IPS-NIHi11 (cell line): ENCODE measurements at places on chromosomes 16 and 17.

DNA sequence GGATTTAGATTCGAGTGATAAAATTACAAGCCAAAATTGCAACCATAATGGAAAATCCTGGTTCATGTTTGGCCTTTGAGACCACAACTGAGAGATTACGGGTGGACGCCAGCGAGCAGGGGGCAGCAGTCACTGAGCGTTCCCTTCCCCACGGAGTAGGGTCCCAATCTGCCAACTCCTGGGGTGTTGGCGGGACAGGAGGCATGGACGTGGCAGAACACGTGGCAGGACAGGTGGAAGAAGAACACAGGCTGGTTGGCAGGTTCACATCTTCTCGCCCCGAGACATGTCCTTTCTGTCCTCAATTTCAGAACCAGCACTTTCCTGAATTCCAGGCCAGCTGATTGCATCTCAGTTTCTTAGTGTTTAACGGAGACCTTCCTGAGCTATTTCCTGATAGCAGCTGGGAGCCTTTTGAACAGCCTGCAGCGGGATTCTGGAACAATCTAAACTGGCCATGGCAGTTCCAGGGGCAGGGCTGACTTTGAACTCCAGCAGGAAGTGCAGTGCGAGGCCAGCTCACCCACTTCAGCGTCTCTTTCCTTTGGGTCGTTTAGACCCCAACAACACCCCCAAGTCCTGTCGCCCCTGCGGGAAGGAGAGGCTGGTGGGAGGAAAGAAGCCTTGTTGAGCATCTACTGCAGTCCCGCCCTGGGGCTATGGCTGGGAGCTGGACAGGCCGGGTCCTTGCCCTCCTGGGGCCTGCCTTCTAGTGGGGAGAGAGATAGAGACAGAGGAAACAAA, 159.1 kb upstream of the FOXF1 start:
- DNase-seq, result no peak

- DNase-seq, result no peak
Observed at GRCh38 chr16:27495191-27495590, 54.5 kb downstream of the GTF3C1 start.

GRCh38 chr16:85573696-85574641, 39.2 kb upstream of the GSE1 start:
- DNase-seq, result no peak

DNA sequence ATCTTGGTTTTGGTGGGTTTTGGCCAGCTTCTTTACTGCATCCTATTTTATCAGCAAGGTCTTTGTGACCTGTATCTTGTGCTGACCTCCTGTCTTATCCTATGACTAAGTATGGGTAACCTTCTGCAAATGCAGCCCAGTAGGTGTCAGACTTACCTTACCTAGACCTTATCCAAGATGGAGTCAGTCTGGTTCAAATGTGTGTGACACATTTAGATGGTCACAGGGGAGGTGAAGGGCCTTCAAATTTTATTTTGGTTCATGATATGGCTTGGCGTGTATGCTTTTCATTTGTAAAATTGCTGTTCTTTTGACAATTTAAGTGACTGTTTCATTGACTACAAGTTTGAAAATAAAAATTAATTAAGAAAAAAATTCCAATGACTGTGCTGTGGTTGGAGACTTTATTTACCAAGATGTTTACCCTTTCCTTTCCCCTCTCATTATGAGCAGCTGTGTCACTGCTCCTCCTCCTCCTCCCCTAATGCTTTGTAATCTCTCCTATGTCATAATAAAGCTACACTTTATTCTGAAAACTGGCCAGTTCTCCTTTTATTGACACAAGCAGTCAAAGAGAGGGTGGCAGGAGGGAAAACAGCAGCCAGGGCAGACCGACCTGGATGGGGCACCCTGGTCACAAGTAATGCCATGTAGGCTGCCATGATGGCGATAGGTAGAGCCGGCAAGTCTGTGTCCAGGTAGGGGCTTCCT, 49.4 kb downstream of the TNFRSF13B start:
- peak; percentile 5 for DNase-seq

- no peak for DNase-seq
Observed at GRCh38 chr16:3554351-3554928, 22.8 kb downstream of the NLRC3 start.

DNA sequence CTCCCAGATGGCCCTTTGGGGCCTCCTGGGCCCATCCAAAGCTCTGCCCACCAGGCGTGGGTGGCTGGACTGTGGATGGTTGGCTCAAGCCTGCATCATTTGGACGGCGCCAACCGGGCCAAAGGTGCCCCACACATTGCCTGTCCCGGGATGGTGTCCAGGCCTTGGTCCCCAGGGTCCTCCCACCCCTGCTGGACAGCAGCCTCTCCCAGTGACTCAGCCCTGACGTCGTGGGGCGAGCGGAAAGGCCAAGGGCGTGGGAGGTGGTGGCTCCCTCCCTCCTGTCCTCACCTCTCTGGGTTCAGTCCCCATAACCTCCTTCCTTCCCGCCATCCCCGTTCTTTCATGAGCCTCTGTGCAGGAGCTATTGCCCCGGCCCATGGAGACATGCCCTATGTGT, 42.1 kb upstream of the DLX4 start:
- no peak for DNase-seq

DNA sequence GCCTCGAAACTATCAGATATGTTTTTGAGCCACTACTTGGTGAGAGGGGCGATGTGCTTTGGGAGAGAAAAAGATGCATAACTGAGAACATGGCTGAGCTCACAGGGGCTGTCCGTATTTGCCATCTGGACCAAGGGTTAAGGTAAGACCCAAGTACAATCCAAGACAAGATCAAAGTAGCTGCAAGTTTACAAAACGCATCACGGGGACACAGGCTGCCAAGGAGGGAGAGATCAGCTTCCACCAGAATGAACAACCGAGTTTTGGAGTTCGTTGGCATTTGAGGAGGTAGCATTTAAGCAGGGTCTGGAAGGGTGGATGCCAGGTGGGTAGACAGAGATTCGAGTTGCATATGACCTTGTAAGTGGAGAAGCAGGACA, 2.2 kb downstream of the PITPNC1 start:
- no peak for DNase-seq

DNA sequence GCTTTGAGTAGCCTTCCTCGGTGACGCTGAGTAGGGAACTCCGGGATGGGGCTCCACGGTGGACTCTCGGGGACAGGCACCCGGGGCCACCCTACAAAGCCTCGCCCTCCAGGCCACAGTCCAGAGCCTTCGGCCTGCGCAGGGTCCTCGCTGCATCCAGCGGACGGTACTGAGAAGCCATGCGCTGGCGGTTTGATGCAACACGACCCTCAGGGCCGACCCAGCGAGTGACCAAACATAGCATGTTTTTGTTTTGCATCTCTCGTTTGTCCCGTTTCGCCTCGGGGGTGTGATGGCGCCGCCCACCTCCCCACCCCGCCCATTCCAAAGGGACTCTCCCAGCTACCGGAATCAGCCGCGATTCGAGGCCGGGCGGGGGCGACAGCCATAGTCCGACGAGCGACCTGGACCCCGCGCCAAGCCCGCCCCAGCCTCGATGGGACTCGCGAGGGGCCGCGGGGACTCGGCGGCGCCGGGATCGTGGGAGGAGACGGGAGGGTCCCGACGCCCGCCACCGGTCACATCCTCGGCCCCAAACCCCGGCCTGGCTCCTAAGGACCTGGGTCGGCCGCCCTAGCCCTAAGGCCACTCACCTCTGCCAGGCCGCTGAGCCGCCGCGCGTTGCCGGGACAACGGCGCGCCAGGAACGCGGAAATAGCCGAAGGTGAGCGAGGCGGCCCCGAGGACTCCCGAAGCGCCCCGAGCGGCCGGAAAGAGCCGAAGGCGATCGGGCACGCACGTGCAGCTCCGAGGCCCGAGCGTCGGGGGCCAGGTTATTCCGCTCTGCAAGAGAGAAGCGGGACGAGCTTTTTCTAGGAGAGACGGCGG, 1.6 kb downstream of the IFT140 start:
- peak; percentile 94 for DNase-seq

DNA sequence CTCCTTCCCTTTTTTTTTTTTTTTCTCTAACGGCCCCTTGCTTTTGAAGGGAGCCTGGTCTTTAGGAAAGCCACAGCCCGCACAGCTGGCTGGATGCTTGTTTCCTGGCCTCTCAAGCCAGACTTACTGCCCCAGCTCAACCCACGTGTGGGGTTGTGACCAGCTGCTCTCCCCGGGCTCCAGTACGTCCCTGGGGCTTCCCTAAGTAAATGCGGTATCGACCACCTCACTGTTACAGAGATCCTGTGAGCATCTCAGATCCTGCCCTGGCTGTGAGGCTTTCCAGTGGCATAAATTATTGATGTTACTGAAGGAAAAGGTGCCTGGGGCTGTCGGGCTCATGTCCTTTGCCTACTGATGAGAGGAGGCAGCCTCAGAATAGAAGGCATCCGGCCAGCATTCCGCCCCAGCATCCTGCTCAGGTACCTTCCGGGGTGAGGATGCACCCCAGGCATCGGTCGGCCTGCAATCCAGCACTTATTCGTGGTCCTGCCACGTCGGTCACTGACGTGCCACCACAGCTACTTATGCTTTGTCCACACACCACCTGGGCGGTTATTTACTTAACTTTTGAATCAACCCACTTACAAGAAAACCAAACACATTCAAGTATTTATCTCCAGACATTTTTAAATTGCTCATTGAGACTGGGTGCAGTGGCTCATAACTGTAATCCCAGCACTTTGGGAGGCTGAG, 9.6 kb downstream of the GPRC5B start:
- DNase-seq, result no peak

DNA sequence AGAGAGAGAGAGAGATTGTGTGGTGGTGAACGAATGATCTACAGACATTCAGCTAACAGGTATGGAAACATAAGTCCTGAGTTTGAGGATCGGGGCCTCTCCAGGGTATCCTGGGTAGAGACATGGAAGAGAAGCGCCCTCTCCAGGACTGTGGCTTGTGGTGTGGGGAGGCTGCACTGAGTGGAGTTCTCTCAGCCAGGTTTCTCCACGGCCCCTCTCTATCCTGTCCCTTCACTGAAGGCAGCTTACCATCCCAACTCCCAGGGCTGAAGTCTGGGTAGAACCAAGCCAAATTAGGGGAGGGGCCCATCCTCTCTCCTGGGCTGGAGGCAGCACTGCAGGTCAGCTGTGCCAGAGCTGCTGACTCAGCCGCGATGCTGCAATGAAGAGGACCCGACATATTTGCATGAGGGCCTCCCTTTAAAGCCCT, 6.2 kb downstream of the C1QL1 start:
- DNase-seq, result no peak

DNA sequence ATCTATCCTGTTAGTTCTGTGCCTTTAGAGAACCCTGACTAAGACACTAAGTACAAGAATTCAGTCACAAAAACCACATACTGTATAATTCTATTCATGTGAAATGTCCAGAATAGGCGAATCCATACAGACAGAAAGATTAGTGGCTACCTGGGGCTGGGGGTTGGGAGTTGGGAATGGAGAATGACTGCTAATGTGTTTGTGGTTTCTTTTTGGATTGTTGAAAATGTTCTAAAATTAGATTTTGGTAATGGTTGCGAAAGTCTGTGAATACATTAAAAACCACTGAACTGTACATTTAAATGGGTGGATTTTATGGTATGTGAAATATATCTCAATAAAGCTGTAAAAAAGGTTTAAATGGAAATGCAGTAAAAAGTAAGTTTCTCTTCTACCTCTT, 80.4 kb upstream of the AKTIP start:
- DNase-seq, result no peak

GRCh38 chr17:50634224-50634914, at the start of gene ABCC3:
TSS of gene ABCC3 (plus strand) at chr17:50634881. CDS start at chr17:50634937, 56 bp downstream.
- DNase-seq, result peak; percentile 80

DNA sequence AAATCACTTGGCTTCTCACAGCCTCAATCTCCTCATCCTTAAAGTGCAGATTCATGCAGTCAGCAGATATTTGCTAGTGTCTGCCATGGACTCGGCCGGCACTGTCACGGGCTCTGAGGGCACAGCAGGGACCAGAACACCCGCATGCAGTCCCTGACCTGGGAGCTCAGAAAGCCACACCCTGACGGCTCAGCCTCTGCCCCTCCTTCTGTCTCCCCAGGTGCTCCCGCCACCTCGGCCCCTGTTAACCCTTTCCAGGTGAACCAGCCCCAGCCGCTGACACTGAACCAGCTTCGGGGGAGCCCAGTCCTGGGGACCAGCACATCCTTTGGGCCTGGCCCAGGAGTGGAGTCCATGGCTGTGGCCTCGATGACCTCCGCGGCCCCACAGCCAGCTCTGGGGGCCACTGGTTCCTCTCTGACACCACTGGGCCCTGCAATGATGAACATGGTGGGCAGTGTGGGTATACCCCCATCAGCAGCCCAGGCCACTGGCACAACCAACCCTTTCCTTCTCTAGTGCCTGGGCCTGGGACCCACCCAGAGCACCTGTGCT, 28.7 kb downstream of the B9D1 start:
- no peak for DNase-seq

DNA sequence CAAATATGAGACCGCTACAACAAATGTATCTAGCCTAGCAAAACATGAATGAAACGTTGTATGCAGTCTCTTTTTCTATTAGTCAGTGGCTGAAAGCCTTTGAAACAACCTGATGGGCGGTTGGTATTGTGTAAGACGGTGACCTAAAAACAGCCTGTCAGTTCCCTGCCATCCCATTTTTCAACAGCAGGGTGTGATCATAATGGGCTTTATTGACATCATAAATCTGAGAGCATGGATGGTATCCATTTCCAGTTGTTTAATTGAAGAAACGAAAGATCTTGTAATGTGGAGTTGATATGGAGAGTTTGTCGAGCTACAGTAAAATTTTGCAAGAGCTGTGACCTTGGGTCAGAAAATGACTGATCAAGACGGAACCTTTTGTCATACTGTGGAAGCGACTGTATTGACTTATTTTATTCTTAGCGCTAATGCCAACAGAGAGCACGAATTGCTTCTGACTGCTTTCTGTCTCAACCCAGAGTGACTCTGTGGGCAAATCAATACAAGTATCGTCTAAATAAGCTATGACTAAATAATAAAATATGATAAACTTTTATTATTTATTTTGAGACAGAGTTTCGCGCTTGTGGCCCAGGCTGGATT, 12.3 kb upstream of the MEIOB start:
- DNase-seq, result peak; percentile 29

DNA sequence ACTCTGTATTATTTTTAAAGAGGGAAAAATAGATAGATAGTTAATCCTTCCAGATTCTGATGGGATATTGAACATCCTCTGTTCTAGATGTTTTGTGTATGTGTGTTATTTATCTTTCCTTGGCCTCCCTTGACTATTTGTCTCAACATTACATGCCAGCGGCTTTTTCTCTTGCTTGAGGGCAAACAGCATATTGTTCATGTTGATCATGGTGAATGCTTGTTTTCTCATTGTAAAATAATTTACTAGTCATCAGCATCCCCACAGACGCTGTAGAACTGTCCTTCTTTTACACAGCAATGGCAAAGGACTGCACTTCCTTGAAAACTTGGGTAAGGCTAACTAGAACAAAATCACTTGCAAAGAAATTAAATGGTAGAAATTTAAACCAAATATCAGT, 1376.4 kb upstream of the GOT2 start:
- DNase-seq, result no peak

DNA sequence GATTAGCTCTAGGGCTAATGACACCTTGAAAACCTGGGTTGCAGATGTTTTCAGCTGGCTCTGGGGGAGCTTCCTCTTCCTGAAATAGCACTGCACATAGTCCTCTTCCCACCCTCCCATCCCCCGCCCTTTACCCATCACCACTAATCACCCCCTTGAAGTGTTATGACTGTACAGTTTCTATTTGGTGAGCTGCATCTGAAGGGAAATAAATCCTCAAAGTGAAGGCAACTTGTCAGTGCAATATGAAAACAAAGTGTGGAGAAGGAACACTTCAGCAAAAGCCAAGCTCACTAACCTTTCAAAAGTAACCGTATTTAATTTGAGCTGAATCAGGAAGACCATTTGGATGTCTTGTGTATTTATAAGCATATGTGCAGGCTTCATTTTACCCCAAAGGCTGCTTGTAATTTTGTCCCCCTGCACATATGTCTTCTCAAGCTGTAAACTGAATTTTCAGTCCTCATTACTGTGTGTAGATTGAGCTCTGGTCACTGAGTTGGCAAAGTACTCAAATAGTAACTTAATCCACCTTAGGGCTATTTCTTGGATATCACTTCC, 44.1 kb upstream of the CA10 start:
- DNase-seq, result no peak
